Pancreas (tissue), 10 donors: ENCODE measurements at places on chromosomes 2 and 18. TPM values are rescaled to one million over a fixed set of nuclear protein-coding genes. Genes with fewer than 3 reads are reported as not detected.

- no peaks in the 10 kb centered on the region for H3K4me1 ChIP-seq
- H3K4me3 ChIP-seq = no peak overlapping the region
- H3K27me3 ChIP-seq = no peaks in the 10 kb centered on the region
- no peaks in the 10 kb centered on the region for H3K36me3 ChIP-seq
- no peak for DNase-seq
- no peak overlapping the region for H3K27ac ChIP-seq
Measured at GRCh38 chr18:37783771-37784170, 218.2 kb upstream of the CELF4 start.

- no peaks in the 10 kb centered on the region for H3K36me3 ChIP-seq
- H3K4me3 ChIP-seq = no peak overlapping the region
- no peak overlapping the region for H3K27ac ChIP-seq
- no peaks in the 10 kb centered on the region for H3K4me1 ChIP-seq
- H3K27me3 ChIP-seq = no peaks in the 10 kb centered on the region
Measured at GRCh38 chr2:173607606-173608311, 253.1 kb downstream of the CDCA7 start.

ARID5A gene
- 3.3 TPM for total RNA-seq

DNA sequence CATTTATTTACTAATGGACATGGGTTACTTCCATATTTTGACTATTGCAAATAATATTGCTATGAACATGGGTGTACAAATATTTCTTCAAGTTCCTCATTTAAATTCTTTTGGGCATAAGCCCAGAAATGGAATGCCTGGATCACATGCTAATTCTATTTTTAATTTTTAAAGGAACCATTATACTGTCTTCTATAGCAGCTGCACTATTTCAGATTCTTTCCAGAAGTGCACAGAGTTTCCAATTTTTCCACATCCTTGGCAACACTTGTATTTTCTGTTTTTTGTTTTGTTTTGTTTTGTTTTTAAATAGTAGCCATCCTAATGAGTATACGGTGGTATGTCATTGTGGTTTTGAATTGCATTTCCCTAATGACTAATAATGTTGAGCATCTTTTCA is 8.5 kb upstream of the RALBP1 start:
- no peaks in the 10 kb centered on the region for H3K4me1 ChIP-seq
- H3K27me3 ChIP-seq = no peaks in the 10 kb centered on the region
- H3K36me3 ChIP-seq = no peaks in the 10 kb centered on the region
- H3K27ac ChIP-seq = no peak overlapping the region
- no peak for DNase-seq

NEU2 gene
- total RNA-seq = not detected

KCNIP3 gene
- total RNA-seq = 3.7 TPM

NCK2 gene
- 31.5 TPM for total RNA-seq

DNA sequence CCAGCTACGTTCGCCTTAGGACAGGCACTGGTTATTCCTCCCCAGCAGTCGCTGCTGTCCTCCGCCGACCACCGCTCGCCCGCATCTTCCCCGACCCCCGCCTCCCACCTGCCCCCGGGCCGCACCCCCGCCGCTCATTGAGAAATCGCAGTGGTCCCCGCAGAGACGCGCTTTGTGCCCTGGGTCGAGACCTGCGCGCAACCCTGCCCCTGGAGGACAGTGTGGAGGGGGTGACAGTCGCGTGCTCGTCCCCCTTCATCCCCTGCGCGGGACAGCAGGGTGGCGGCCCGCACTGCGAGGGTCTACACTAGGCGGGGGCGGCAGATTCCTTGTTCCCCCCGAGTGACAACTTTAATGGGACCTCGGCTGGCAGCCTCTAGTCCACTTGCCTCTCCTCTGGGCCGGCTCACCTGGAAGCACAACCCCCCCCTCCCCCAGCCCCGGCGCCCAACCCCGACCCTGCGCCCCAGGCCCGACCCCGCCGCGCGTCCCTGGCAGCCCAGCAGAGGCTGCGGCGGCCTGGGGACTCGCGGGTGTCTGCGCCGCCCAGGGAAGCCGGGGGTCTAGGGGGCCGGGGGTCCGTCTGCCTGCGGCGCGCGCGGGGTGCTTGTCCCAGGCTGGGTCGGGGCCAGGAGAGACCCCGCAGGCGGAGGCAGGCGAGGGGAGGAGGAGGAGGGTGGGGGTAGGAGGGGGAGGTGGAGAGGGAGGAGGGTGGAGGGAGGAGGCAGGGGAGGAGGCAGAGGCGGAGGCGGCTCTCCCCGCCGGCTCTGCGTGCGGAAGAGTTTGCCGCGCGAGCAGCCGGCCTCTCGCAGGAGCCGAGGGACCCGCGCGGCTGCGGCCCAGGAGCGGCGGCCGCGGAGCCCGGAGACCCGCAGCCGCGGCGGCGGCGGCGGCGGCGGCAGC is at the start of gene NPAS2:
Gene NPAS2 (plus strand): TSS at position 770 of the 903 bp plus-strand sequence. CDS start 84,616 bp downstream, outside the sequence.
- H3K27ac ChIP-seq = peak within 1 kb of the TSS; percentile 94
- H3K36me3 ChIP-seq = no peaks in the 10 kb centered on the region
- no peaks in the 10 kb centered on the region for H3K27me3 ChIP-seq
- peaks cover 39% of the 10 kb centered on the region for H3K4me1 ChIP-seq
- H3K4me3 ChIP-seq = peak within 1 kb of the TSS; percentile 82

DNA sequence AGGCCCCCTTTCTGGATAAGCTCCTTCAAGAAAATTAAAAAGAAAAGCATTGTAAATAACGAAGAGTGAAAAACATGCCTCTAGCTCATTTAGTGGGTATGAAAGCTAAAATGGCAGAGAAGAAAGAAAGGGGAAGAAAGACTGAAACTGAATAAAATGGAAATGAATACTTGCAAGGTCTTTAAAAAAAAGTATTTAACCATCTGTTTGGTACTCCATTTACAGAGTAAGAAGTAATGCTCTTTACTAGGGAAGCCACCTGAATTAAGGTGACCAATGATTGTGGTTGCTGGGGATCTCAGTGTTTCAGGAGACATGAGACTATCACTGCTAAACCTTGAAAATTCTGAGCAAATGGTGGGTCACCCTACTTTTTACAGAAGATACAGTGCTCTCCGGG is 17.7 kb upstream of the ARL5A start:
- no peak overlapping the region for H3K4me3 ChIP-seq
- H3K27me3 ChIP-seq = no peaks in the 10 kb centered on the region
- no peak for DNase-seq
- no peaks in the 10 kb centered on the region for H3K36me3 ChIP-seq
- H3K4me1 ChIP-seq = no peaks in the 10 kb centered on the region

- no peaks in the 10 kb centered on the region for H3K27me3 ChIP-seq
- H3K27ac ChIP-seq = peak overlapping the region; percentile 42
- no peak for DNase-seq
- H3K36me3 ChIP-seq = no peaks in the 10 kb centered on the region
Measured at GRCh38 chr2:191679818-191680600, 2.1 kb downstream of the NABP1 start.

DNA sequence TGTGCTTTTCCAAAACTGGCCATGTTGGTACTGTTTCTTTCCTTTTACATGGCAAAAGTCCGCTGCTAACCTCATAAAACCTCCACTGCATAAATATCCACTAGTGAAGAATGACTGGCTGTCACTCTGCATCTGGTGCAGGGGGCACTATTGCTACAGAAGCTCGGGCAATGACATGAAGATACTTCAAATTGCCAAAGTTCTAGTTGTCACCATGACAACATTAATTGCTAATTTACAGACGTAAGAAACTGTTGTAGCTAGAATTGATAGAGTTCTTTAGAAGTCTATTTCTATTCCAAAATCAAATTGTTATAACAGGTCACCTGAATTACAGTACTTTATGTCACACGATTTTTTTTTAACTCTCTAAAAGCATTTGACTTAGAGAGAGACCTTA is 845 bp downstream of the CFAP210 start:
- H3K4me3 ChIP-seq = no peak overlapping the region
- H3K27ac ChIP-seq = no peak overlapping the region
- no peak for DNase-seq
- H3K27me3 ChIP-seq = no peaks in the 10 kb centered on the region
- peaks cover 7% of the 10 kb centered on the region for H3K4me1 ChIP-seq

DNA sequence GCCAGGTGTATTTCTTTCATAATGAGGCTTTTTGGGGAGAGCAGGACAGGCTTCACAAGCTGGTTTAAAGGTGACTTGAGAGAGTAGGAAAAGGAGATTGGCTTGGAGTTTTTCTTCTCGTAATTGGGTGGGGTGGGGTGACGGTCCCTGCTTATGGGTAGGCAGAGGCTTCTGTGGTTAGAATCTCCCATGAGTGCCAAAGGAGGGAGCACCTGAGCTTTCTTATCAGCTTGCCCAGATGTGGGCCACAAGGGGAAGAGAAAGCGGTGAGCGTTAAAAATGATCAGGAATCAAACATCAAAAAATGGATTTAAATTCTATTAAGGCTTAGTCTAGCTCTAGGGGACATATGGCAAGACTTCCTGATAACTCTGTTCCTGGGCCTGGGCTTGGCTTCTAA is 9.7 kb upstream of the PNPT1 start:
- H3K27me3 ChIP-seq = no peaks in the 10 kb centered on the region
- DNase-seq = no peak
- H3K4me3 ChIP-seq = no peak overlapping the region

DNA sequence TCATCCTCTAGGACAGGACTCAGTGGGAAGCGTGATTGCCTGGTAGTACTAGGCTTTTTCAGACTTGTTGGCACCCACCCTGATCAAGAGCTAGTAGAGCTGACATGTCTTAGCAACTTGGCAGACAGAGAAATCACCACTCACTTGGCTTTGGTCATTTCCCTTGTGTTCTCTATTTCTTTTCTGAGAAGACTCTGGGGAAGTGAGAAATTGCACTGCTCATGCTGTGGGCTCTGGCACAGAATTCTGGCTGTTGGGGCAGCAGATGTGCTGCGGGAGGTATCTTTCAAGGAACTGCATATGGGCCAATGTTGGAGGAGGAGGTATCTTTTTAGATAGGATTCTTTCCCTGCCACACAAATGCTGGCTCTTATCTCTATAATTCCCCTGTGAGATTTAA is 529.1 kb upstream of the MEX3C start:
- no peak overlapping the region for H3K27ac ChIP-seq
- H3K4me3 ChIP-seq = no peak overlapping the region

- no peaks in the 10 kb centered on the region for H3K4me1 ChIP-seq
- H3K36me3 ChIP-seq = no peaks in the 10 kb centered on the region
- H3K27ac ChIP-seq = no peak overlapping the region
- H3K4me3 ChIP-seq = no peak overlapping the region
- DNase-seq = no peak
- no peaks in the 10 kb centered on the region for H3K27me3 ChIP-seq
Measured at GRCh38 chr2:144548532-144549191, 28.7 kb upstream of the ZEB2 start.

DNA sequence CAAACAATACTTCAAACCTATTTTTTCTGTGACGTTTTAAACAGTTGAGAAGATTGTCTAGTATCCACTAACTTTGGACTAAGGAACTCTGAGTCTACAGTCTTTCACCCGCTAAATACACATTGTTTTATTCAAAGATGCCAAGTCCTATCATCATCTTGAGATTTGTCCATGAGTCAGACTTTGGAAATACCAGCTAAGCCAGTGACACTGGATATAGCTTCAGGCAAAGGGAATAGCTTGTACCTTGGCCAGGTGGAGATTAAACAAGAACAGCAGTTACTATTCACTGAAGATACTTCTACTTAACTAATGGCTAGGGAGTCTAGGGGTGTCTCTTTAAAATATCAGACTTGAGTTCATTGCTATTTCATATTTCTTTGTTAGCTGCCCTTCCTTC is 137.5 kb downstream of the COMMD1 start:
- H3K27ac ChIP-seq = no peak overlapping the region
- no peaks in the 10 kb centered on the region for H3K27me3 ChIP-seq
- no peak for DNase-seq
- no peaks in the 10 kb centered on the region for H3K4me1 ChIP-seq
- no peak overlapping the region for H3K4me3 ChIP-seq
- no peaks in the 10 kb centered on the region for H3K36me3 ChIP-seq

DNA sequence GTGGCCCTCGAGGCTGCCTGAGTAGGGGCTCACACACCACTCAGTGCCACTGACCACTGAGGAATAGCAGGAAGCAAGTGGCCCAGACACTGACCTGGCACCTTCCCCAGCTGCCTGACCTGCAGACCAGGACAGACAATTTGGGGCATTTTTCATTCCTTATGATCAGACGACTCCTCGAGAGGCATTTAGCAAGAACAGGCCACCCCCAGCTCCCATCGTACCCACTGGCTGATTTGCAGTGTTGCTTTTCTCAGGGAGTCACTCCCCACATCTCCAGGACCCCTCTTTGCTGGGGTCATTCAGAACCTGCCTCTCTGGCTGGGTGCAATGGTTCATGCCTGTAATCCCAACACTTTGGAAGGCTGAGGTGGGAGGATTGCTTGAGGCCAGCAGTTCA is 185.7 kb downstream of the HAUS1 start:
- no peak overlapping the region for H3K4me3 ChIP-seq
- H3K36me3 ChIP-seq = no peaks in the 10 kb centered on the region
- no peak overlapping the region for H3K27ac ChIP-seq
- no peaks in the 10 kb centered on the region for H3K4me1 ChIP-seq
- H3K27me3 ChIP-seq = no peaks in the 10 kb centered on the region

PLCL1 gene
- 1.5 TPM for total RNA-seq

IL37 gene
- total RNA-seq = not detected

ALPG gene
- not detected for total RNA-seq

ALK gene
- total RNA-seq = 0.09 TPM

DNA sequence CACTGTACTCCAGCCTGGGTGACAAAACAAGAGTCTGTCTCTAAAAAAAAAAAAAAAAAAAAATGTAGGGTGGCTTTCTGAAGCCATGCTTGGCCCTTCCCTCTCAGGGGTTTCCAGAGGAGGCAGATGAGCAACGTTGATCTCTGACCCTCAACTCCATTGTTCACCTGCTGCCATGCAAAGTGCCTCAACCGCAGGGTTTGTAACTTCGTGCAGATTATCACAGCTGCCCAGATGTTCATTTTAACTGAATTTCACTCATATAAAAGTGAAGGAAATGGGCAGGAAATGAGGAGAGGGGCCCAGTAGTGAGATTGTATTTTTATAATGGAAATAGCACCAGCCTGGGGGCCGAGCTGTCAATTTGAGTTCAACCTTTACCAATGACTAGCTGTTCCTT is 14.9 kb upstream of the B3GNT2 start:
- H3K27ac ChIP-seq = no peak overlapping the region
- H3K36me3 ChIP-seq = no peaks in the 10 kb centered on the region
- H3K4me3 ChIP-seq = no peak overlapping the region

GRCh38 chr2:137154946-137155345 is 389.6 kb downstream of the THSD7B start:
- no peak overlapping the region for H3K4me3 ChIP-seq
- no peak for DNase-seq
- H3K4me1 ChIP-seq = no peaks in the 10 kb centered on the region
- H3K36me3 ChIP-seq = no peaks in the 10 kb centered on the region

GRCh38 chr2:163493359-163494298 is 242.2 kb downstream of the FIGN start:
- H3K36me3 ChIP-seq = no peaks in the 10 kb centered on the region
- no peaks in the 10 kb centered on the region for H3K4me1 ChIP-seq
- no peaks in the 10 kb centered on the region for H3K27me3 ChIP-seq
- no peak overlapping the region for H3K27ac ChIP-seq

- H3K36me3 ChIP-seq = no peaks in the 10 kb centered on the region
- no peaks in the 10 kb centered on the region for H3K4me1 ChIP-seq
- DNase-seq = no peak
- no peak overlapping the region for H3K27ac ChIP-seq
Measured at GRCh38 chr2:98269274-98269673, 77.0 kb upstream of the CNGA3 start.

DNA sequence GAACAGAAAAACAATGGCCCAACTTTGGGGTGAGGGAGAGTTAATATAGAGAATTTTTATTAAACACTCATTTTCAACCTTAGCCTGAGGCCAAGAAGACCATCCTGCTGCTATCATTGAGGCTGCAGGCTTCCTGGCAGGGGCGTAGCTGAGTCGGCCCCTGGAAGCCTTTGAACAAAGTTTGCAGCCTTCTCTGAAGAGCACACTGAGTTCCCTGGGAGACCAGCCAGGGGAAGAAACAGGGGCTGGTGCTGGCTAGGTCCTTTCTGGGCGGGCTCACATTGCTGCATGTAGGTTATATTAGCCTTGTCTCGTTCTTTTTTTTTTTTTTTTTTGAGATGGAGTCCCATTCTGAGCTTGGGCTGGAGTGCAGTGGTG is 126.8 kb upstream of the HS6ST1 start:
- H3K27ac ChIP-seq = no peak overlapping the region
- no peaks in the 10 kb centered on the region for H3K27me3 ChIP-seq
- no peaks in the 10 kb centered on the region for H3K36me3 ChIP-seq
- no peak for DNase-seq
